Posterior vena cava (tissue), 2 donors: ENCODE measurements at places on chromosomes 5 and 9. TPM values are rescaled to one million over a fixed set of nuclear protein-coding genes. Genes with fewer than 3 reads are reported as not detected.

Gene TTC16
- 0.09 TPM for total RNA-seq

Gene TIMD4
- 0.42 TPM for total RNA-seq

DNA sequence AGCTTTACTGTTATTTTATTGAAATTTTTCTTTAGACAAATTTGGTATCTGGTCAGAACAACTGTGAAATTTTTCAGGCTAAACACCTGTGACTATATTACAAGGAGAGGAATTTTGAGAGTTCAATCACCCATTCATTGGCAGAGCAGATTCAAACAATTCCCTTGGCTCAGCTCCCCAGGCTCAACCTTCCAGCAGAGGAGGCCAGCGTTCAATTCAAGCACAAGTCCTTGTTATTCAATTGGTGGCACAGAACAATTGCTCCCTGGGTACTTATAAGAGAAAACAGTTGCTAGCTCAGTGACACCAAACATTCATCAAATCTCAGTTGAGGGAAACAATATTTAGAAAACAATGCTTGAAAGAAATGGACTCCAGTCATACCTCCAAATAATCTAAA, 83.3 kb downstream of the SUSD1 start:
- DNase-seq = no peak

GRCh38 chr9:111572950-111573604, 26.4 kb downstream of the PTGR1 start:
- no peak for DNase-seq

- DNase-seq = no peak
Observed at GRCh38 chr5:160961038-160961437, 109.0 kb upstream of the ATP10B start.

GRCh38 chr5:106825374-106825773, 845.4 kb downstream of the EFNA5 start:
- no peak for DNase-seq

DNA sequence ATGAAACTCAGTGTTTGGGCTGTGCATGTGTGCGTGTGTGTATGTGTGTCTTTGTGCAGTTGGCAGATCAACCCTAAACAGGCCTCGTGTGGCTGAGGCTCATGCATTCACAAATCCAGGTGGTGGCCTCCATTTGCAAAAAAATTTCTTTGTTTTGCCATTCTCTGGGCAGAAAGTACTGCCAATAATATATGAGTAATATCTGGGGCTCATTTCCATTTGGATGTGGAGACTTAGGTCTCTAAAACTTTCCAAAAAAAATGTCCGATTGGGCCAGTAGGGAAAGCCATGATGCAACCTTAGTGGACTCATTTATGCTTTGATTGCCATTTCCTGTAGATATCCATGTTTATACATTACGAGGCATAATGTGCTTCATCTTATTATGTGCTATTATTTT, 77.9 kb upstream of the RPS23 start:
- DNase-seq = no peak

Gene CCNO
- total RNA-seq = 0.24 TPM

- DNase-seq = no peak
Observed at GRCh38 chr9:17864951-17865350, 286.1 kb downstream of the SH3GL2 start.

Gene ACER2
- 3.5 TPM for total RNA-seq

Gene SLCO6A1
- total RNA-seq = not detected

- peak; percentile 83 for DNase-seq
Observed at GRCh38 chr9:74951725-74952151, 974 bp downstream of the C9orf40 start.

GRCh38 chr9:76921165-76921564, 15.3 kb upstream of the PRUNE2 start:
- no peak for DNase-seq

Gene NDST1
- 68.8 TPM for total RNA-seq

Gene CDKN2A
- 1.4 TPM for total RNA-seq
